ENCODE measurements at places on chromosomes 2 and 18. TPM values are rescaled to one million over a fixed set of nuclear protein-coding genes. Genes with fewer than 3 reads are reported as not detected.

GRCh38 chr18:74579496-74580065 is 18.1 kb upstream of the ZNF407 start:
- no peak for DNase-seq

The RAB27B gene
- total RNA-seq = 1.4 TPM

GRCh38 chr2:74007711-74008110 is 23.0 kb downstream of the TET3 start:
- no peak for DNase-seq

- no peak for DNase-seq
These were observed 51.6 kb downstream of the SLC66A2 start for GRCh38 chr18:79899609-79900445.

The MARCO gene
- total RNA-seq = not detected

GRCh38 chr2:11865805-11866204 is 119.4 kb downstream of the LPIN1 start:
- no peak for DNase-seq

GRCh38 chr2:163466331-163467250 is 269.2 kb downstream of the FIGN start:
- DNase-seq = no peak

Data from H4 (cell line).